ENCODE measurements at places on chromosomes 16 and 17. TPM values are rescaled to one million over a fixed set of nuclear protein-coding genes. Genes with fewer than 3 reads are reported as not detected.
A peak's percentile ranks its signal among the peaks of the same experiment; 100 is the strongest.

DNA sequence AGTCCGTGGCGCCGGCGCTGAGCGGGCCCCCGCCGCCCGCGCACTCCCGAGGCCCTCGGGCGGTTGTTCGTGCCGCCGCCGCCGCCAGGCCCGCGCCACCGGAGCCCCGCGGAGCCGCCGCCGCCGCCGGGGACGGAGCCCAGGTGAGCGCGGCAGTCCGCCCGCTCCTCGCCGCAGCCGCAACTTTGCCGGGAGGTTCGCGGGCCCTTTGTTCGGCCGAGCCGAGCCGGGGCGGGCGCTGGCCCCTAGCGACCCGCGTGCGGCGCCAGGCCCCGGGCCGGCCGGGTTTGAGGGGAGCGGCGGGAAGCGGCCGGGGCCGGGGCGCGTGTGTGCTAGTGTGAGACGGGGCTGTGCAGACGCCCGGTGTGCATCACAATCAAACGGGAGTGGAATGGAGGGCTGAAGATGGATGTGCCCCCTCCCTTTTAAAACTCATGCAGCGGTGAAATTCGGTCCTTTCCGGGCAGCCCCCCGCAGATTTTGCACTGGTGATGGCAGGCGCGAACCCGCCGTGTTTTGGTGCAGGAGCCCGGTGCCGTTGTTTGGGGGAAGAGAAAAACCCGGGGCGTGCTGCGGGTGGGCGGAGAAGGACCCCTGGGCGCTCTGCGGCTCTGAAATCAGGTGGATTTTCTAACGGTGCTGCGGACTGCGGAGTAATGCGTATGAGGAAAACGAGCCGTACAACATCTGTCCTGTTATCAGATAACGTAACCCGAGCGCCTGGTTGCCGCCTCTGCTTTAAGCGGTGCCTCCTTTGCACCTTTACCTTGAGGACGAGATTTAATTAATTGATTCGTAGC lies 823 bp downstream of the TNRC6C start:
- no peak overlapping the region for H3K27ac ChIP-seq
- no peaks in the 10 kb centered on the region for H3K36me3 ChIP-seq
- peaks cover 6% of the 10 kb centered on the region for H3K27me3 ChIP-seq
- H3K4me1 ChIP-seq, result no peaks in the 10 kb centered on the region
- H3K4me3 ChIP-seq, result peak overlapping the region; percentile 69
- DNase-seq, result no peak

- H3K4me3 ChIP-seq, result no peak overlapping the region
- no peak for DNase-seq
- H3K4me1 ChIP-seq, result no peaks in the 10 kb centered on the region
- no peaks in the 10 kb centered on the region for H3K36me3 ChIP-seq
- no peak overlapping the region for H3K27ac ChIP-seq
- no peaks in the 10 kb centered on the region for H3K27me3 ChIP-seq
These were observed 34.6 kb upstream of the MYOCD start for GRCh38 chr17:12631076-12631475.

SGCA gene
- total RNA-seq, result 4.2 TPM

DNA sequence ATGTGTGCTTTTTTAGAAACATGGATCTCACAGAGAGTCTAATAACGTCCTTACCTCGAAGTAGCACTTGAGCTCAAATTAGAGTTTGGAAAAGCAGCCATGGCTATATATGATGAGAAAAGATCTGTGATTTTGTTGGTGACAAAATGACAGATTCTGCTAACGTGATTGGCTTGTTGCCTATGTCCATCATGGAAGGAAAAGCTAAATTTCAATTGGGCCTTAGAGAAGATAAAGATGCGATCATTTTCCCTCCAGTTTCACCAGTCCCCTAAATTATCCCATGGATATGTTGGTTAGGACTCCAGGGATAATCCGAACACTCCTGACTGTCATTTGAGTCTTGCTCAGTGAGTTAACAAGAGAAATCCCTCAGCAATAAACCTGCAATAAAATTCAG lies 175.8 kb downstream of the C16orf95 start:
- DNase-seq, result no peak
- no peak overlapping the region for H3K4me3 ChIP-seq
- no peak overlapping the region for H3K27ac ChIP-seq
- no peaks in the 10 kb centered on the region for H3K36me3 ChIP-seq
- H3K27me3 ChIP-seq, result no peaks in the 10 kb centered on the region

- no peaks in the 10 kb centered on the region for H3K36me3 ChIP-seq
- peak overlapping the region; percentile 95 for H3K27ac ChIP-seq
- H3K27me3 ChIP-seq, result no peaks in the 10 kb centered on the region
- no peak overlapping the region for H3K4me3 ChIP-seq
- peaks cover 24% of the 10 kb centered on the region for H3K4me1 ChIP-seq
These were observed 22.4 kb upstream of the EIF1 start for GRCh38 chr17:41666237-41666641.

DNA sequence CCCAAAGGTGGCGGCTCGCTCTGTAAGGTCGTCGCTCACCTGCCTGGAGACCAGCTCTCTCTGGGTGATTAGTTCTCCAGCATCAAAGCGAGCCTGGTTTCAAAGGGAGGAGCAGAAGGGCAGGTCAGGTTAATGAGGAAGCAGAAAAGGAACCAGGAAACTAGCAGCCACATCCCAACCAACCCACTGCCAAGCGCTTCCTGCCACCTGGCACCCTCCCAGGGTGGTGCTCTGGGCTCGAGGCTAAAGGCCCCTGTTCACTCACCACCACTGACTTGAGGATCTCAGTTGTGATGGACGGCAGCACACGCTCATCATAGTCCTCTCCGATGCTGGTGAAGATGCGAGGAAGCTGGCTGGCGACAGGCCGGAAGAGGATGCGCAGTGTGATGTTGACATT lies 5.6 kb downstream of the PHB1 start:
- H3K4me3 ChIP-seq, result no peak overlapping the region
- DNase-seq, result no peak
- H3K36me3 ChIP-seq, result peaks cover 26% of the 10 kb centered on the region
- no peaks in the 10 kb centered on the region for H3K27me3 ChIP-seq

- no peak for DNase-seq
- H3K36me3 ChIP-seq, result no peaks in the 10 kb centered on the region
- H3K27me3 ChIP-seq, result peaks cover 2% of the 10 kb centered on the region
- peaks cover 6% of the 10 kb centered on the region for H3K4me1 ChIP-seq
- H3K4me3 ChIP-seq, result no peak overlapping the region
These were observed 2.7 kb downstream of the C1QTNF1 start for GRCh38 chr17:79026376-79027273.

- no peak overlapping the region for H3K4me3 ChIP-seq
- DNase-seq, result peak; percentile 73
- no peaks in the 10 kb centered on the region for H3K36me3 ChIP-seq
- peaks cover 4% of the 10 kb centered on the region for H3K4me1 ChIP-seq
These were observed 216.9 kb upstream of the GSE1 start for GRCh38 chr16:85395913-85396878.

CDH1 gene
- 149 TPM for total RNA-seq

DNA sequence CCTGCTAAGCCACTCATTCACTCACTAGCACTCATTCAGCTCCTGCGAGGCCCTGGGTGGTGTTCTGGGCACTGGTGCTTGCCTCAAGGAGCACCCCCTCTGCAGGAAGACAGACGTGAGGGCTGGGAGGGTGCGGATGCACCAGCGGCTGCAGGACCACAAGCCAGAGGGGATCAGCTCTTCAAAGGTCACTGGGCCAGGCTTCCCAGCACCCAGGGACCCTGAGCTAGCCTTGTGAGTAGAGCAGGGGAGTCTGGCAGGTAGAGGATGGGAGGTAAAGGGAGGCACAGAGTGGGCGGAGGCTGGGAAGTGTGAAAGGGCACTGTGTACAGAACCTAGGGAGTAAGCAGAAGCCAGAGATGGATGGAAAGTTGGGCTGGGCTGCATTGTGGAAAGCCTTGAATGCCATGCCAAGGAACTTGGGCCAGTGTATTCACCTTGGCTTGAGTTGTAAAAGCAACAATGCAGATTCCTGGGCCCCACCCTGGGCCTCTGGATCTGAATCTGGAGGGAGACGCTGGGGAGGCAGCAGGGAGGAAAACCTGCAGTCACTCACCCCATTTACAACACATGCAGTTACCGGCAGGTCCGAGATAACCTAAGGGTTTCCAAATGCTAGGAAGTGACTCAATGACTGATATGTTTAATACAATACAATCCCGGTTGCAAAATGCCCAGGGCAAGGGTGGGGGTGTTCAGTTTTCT lies 1.7 kb downstream of the IL4R start:
- peaks cover 17% of the 10 kb centered on the region for H3K4me1 ChIP-seq
- H3K4me3 ChIP-seq, result peak overlapping the region; percentile 58
- peak overlapping the region; percentile 96 for H3K27ac ChIP-seq
- H3K36me3 ChIP-seq, result no peaks in the 10 kb centered on the region
- no peak for DNase-seq
- no peaks in the 10 kb centered on the region for H3K27me3 ChIP-seq

- H3K4me3 ChIP-seq, result no peak overlapping the region
- no peak for DNase-seq
- no peaks in the 10 kb centered on the region for H3K27me3 ChIP-seq
- H3K36me3 ChIP-seq, result no peaks in the 10 kb centered on the region
- H3K27ac ChIP-seq, result no peak overlapping the region
- H3K4me1 ChIP-seq, result no peaks in the 10 kb centered on the region
These were observed 4.4 kb downstream of the SMURF2 start for GRCh38 chr17:64657610-64658125.

GP2 gene
- 0.94 TPM for total RNA-seq

- no peak for DNase-seq
- no peak overlapping the region for H3K4me3 ChIP-seq
- H3K4me1 ChIP-seq, result no peaks in the 10 kb centered on the region
- no peak overlapping the region for H3K27ac ChIP-seq
These were observed 239.9 kb upstream of the DYNLRB2 start for GRCh38 chr16:80300876-80301275.

MLX gene
- total RNA-seq, result 38.7 TPM

GRCh38 chr17:68353111-68353521 lies 61.8 kb downstream of the ARSG start:
- DNase-seq, result no peak
- no peaks in the 10 kb centered on the region for H3K36me3 ChIP-seq
- no peak overlapping the region for H3K4me3 ChIP-seq
- H3K27ac ChIP-seq, result no peak overlapping the region
- no peaks in the 10 kb centered on the region for H3K4me1 ChIP-seq
- no peaks in the 10 kb centered on the region for H3K27me3 ChIP-seq

DNA sequence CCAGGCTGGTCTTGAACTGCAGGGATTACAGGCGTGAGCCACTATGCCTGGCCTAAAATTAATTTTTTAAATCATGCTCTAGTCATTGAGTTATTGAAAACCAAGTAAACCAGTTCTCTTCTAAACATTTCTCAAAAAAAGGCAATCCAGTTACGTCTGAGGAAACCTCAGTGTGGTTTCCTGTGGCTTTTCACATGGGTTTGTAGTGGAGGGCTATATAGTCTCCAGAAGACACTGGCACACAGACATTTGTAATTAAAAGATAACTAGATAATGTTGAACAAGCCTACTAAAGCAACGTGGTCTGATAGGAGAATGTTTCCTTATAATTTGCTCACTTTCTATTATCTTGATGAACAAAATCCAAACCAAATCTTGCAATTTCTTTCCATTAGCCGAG lies 5.2 kb upstream of the TOB1 start:
- no peaks in the 10 kb centered on the region for H3K4me1 ChIP-seq
- no peaks in the 10 kb centered on the region for H3K36me3 ChIP-seq
- DNase-seq, result no peak
- no peak overlapping the region for H3K27ac ChIP-seq
- no peaks in the 10 kb centered on the region for H3K27me3 ChIP-seq
- H3K4me3 ChIP-seq, result no peak overlapping the region

GRCh38 chr17:68501074-68501473 lies 11.2 kb upstream of the PRKAR1A start:
- no peaks in the 10 kb centered on the region for H3K27me3 ChIP-seq
- no peak overlapping the region for H3K4me3 ChIP-seq

GRCh38 chr17:29393436-29393835 lies 3.3 kb downstream of the TAOK1 start:
- H3K36me3 ChIP-seq, result no peaks in the 10 kb centered on the region
- no peak overlapping the region for H3K4me3 ChIP-seq
- H3K27me3 ChIP-seq, result no peaks in the 10 kb centered on the region
- no peak for DNase-seq
- peaks cover 9% of the 10 kb centered on the region for H3K4me1 ChIP-seq

RUNDC3A gene
- 2.2 TPM for total RNA-seq

CIBAR2 gene
- total RNA-seq, result 1.6 TPM

SP2 gene
- 23.6 TPM for total RNA-seq

RNFT1 gene
- total RNA-seq, result 15.1 TPM

- H3K27me3 ChIP-seq, result no peaks in the 10 kb centered on the region
- H3K4me3 ChIP-seq, result no peak overlapping the region
- no peak overlapping the region for H3K27ac ChIP-seq
- no peak for DNase-seq
- H3K4me1 ChIP-seq, result no peaks in the 10 kb centered on the region
These were observed 79.1 kb upstream of the SEC14L1 start for GRCh38 chr17:77061669-77062068.

OR1A1 gene
- total RNA-seq, result not detected

MAPK7 gene
- 36.7 TPM for total RNA-seq

GRCh38 chr17:43019418-43019817 lies 2.8 kb downstream of the VAT1 start:
- H3K36me3 ChIP-seq, result no peaks in the 10 kb centered on the region
- no peaks in the 10 kb centered on the region for H3K27me3 ChIP-seq
- DNase-seq, result no peak
- H3K4me1 ChIP-seq, result no peaks in the 10 kb centered on the region
- H3K4me3 ChIP-seq, result no peak overlapping the region
- H3K27ac ChIP-seq, result peak overlapping the region; percentile 29

GRCh38 chr17:40520991-40521453 lies 19.6 kb upstream of the TNS4 start:
- DNase-seq, result no peak
- H3K36me3 ChIP-seq, result no peaks in the 10 kb centered on the region
- no peak overlapping the region for H3K4me3 ChIP-seq
- H3K4me1 ChIP-seq, result no peaks in the 10 kb centered on the region
- no peak overlapping the region for H3K27ac ChIP-seq

GINS2 gene
- 0.88 TPM for total RNA-seq

G6PC1 gene
- 0.16 TPM for total RNA-seq

- no peak for DNase-seq
- no peak overlapping the region for H3K27ac ChIP-seq
- no peaks in the 10 kb centered on the region for H3K36me3 ChIP-seq
- peaks cover 2% of the 10 kb centered on the region for H3K27me3 ChIP-seq
- no peaks in the 10 kb centered on the region for H3K4me1 ChIP-seq
These were observed 295.8 kb downstream of the FOXL1 start for GRCh38 chr16:86874141-86874540.

HBM gene
- total RNA-seq, result not detected

- no peak overlapping the region for H3K4me3 ChIP-seq
- H3K36me3 ChIP-seq, result no peaks in the 10 kb centered on the region
- peak; percentile 43 for DNase-seq
- H3K27me3 ChIP-seq, result no peaks in the 10 kb centered on the region
- H3K4me1 ChIP-seq, result no peaks in the 10 kb centered on the region
These were observed 63.2 kb downstream of the CLEC19A start for GRCh38 chr16:19348578-19349315.

- H3K27me3 ChIP-seq, result no peaks in the 10 kb centered on the region
- H3K27ac ChIP-seq, result no peak overlapping the region
- peaks cover 5% of the 10 kb centered on the region for H3K4me1 ChIP-seq
- no peaks in the 10 kb centered on the region for H3K36me3 ChIP-seq
- DNase-seq, result no peak
These were observed 78.3 kb downstream of the KCNJ12 start for GRCh38 chr17:21454441-21454840.

ALOX12B gene
- not detected for total RNA-seq

Data from kidney (tissue), 22 donors.